ENCODE measurements at places on chromosomes 3 and 15.

DNA sequence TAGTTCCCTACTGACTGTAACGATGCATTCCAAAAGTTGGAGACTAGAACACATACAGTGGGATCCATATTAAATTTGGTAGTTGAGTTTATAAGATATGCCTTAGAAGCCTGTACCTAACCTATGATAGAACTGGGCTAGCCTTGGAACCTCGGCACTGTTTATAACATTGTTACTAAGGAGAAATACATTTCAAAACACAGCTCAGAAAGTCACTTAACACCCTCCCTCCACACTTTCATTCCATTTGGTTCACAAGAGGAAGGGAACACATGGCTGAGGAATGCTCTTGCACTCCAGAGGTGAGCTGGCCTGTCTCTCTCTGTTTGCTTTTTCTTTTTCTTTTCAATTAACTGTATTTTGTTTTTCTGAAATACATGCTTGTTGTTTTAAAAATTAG is 48.7 kb upstream of the TSC22D2 start:
- no peak for DNase-seq

GRCh38 chr3:148943506-148944205 is 47.7 kb upstream of the GYG1 start:
- DNase-seq: peak; percentile 85

- DNase-seq: no peak
These were observed 1.2 kb downstream of the GOLIM4 start for GRCh38 chr3:168094580-168094876.

GRCh38 chr3:108414007-108414406 is 96.4 kb downstream of the MYH15 start:
- DNase-seq: peak; percentile 18

DNA sequence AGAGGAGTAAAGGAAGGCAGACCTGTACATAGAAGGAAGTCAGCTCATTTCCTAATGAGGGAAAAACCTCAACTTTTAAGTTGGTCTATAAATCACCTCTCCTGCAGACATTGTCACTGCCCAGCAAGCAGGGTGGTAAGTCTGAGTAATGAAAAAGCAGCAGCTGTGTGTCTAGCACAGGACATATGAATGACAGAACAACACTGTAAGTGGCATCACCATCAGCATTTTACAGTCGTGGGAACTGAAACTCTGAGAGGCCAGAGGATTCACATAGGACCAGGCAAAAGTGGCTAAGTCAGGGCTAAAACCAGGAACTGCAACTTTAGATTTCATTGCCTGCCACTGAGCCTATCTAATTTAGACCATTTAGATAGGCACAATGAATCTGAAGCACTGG is 235.6 kb downstream of the CLSTN2 start:
- no peak for DNase-seq

GRCh38 chr3:183745300-183746098 is 47.9 kb downstream of the YEATS2 start:
- peak; percentile 38 for DNase-seq

- DNase-seq: no peak
These were observed 247.9 kb downstream of the GBE1 start for GRCh38 chr3:81513591-81513990.

- no peak for DNase-seq
These were observed 88.3 kb upstream of the PRR23E start for GRCh38 chr3:127104586-127104985.

GRCh38 chr3:190456770-190457169 is 7.1 kb upstream of the TMEM207 start:
- DNase-seq: no peak

- DNase-seq: no peak
These were observed 250.6 kb upstream of the CMC1 start for GRCh38 chr3:27990837-27991236.

- no peak for DNase-seq
These were observed 389.3 kb downstream of the TBL1XR1 start for GRCh38 chr3:176807938-176808337.

GRCh38 chr3:73228000-73228399 is 166.5 kb downstream of the EBLN2 start:
- DNase-seq: no peak

- DNase-seq: peak; percentile 99
These were observed 1.0 kb upstream of the ZNF620 start for GRCh38 chr3:40504636-40505430.

DNA sequence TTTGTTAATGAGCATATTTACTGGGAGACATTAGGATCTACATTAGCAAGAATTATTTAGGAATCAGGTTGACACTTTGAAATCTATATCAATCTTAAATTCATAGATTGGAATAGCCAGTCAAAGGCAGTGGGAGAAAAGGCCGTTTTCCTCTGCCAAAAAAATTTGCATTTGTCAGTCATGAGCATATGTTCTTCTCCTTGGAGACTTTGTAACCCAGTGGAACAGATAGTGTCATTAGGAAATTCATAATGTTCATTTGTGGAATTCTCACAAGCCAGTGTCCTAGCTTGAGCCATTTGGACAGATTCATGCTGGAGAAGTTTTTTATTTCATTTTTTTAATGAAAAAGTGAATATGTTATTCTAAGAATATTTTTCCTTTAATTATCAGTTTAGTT is 260.1 kb downstream of the OXSM start:
- no peak for DNase-seq

GRCh38 chr3:33840179-33840578 is 41.7 kb downstream of the PDCD6IP start:
- no peak for DNase-seq

GRCh38 chr3:128052595-128053351 is 536 bp downstream of the SEC61A1 start:
- DNase-seq: no peak
